ENCODE measurements at places on chromosomes 6 and 20.
A peak's percentile ranks its signal among the peaks of the same experiment; 100 is the strongest.

- peak; percentile 71 for DNase-seq
These were observed 109.1 kb downstream of the PRDM1 start for GRCh38 chr6:106194949-106195921.

DNA sequence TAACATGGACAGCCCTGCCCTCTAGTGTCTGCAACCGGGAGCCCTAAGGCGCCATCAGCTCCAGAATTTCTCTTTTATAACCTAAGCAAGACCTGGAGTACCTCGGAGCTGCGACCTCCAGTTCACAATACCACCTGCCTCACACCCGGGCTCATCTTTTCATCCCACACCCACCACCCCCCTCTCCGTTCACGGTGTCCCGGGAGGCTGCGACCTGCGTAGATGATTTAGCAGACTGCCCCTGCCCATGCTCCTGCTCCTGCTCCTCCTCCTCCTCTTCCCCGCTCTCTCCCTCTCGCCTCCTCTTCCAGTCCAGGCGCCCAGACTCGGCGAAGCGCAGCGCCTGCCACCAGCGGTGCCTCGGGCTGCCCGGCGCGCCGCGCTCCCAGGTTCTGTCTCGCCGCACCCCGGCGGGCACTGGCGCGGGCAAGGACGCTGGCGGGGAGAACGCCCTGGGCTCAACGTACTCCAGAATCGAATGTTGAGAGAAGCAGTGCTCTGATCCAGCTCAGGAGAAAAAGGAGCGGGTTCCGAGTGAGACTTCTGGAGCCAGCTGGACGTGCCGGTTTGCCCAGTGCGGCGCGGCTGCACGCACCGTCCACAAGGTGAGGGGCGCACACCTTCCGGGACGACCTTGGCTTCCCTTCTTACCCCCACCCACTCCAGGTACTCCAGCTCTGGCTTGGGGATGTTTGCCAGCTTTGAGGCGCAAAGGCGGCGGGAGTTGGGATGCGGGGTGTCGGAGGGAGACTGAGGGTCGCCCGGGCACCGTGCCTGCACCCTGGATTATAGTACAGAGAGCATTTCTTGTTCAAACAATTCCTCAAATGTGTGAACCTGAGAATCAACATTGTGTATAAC lies at the start of gene HTR1E:
TSS of gene HTR1E (plus strand) at position 310 of the 861 bp plus-strand sequence. CDS start 77,807 bp downstream, outside the sequence.
- DNase-seq = peak; percentile 48

GRCh38 chr6:37827603-37828265 lies 8.2 kb downstream of the ZFAND3 start:
- no peak for DNase-seq

GRCh38 chr6:128719786-128720185 lies 163.2 kb upstream of the LAMA2 start:
- DNase-seq = no peak

GRCh38 chr6:133837801-133838349 lies 51.0 kb upstream of the TCF21 start:
- peak; percentile 61 for DNase-seq

DNA sequence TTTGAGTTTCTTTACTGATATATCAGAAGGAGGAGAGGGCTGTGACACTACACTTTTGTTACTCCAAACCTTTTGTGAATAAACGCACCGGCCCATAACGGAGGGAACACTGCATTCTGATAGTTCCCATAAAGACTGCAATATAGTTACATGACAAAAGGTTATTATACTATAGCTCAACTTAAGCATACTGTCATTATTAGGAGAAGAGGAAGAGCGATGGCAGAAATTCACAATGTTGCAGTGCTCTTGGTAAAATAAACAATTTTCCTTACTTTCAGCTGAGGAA lies 2.3 kb upstream of the PDE10A start:
- no peak for DNase-seq

GRCh38 chr6:31401403-31401802 lies 2.0 kb upstream of the MICA start:
- DNase-seq = peak; percentile 82

DNA sequence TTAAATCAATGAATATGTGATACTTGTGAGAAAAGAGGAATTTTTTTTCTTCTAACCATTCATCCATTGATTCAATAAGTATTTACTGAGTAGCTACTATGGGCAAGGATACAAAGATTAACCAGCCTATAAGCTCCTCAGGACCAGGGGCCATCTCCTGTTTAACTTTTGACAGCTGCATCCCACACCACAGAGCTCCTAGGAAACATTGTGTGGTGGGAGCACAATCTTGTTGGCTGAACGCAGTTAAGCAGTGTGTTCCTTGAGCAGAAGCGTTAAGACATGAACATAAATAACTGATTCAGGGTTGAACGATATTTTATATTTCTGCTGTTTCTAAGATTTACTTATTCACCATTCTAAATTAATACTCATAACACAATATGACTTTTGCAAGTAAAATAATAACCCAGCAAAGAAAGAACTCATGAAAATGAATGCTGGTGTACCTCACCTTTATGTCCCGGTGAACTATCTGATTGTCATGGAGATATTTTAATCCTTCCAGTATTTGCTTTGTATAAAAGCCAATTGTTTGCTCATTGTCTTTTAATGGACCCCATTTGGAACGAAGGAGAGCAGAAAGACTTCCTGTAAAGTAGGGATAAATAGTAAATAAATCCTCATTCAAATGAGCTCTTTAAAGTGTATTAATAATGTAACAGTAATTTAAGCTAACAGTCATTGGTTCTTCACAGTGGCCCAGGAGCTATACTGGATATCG lies 62.6 kb upstream of the MAP7 start:
- DNase-seq = no peak

GRCh38 chr6:97437087-97437486 lies 154.1 kb upstream of the MMS22L start:
- DNase-seq = peak; percentile 62

DNA sequence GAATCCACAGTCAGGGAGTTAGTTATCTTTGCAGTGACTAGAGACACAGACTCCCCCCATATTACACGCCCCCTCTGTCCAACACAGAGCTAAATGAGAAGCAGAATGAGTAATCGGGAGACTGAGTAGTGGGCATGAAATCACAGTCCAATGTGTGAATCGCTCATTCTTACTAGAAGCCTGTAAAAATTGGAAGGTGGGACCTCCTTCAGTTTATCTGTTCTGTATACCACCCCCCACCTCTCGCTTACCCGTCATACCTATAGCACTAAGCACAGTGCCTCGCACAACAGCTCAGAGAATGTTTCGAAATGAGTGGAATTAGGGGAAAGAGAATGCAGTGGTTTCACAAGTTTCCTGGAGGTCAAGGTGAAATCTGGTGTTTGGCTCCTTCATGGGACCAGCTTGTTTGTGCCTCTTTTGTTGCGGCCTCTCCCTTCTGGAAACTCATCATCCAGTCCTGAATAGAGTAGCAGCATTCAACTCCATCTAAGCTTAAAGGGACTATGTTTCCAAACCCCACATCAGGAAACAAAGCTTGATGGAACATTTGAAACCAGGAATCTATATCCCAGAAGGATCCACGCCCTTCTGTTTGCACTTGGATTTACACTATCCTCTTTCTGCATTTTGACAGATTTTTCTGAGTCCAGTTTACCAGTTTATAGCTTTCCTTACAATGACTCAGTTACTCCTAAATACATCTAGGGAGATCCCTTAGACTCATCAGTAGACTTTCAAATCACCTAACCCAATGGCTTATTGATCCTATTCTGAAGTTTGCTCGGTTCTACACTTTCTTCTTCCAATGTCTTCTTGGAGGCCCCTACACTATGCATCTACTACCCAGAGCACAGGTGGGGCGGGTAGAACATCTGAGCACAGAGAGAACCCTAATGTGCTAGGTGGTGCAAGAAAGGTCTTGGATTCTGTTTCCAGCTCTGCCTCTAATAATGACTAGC lies 59.2 kb upstream of the PIM1 start:
- peak; percentile 23 for DNase-seq

DNA sequence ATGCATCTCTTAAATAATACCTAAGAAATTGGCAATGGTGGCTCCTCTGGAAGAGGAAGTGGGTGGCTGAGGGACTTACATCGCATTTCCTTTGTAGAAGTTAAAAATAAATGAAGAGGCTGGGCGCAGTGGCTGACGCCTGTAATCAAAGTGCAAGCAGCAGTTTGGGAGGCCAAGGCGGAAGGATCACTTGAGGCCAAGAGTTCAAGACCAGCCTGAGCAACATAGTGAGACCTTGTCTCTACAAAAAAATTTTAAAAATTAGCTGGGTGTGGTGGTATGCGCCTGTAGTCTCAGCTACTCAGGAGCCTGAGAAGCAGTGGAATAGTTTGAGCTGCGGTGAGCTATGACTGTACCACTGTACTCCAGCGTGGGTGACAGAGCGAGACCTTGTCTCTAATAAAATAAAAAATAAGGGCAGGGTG lies 12.2 kb upstream of the NCOA3 start:
- no peak for DNase-seq

Measured in GM23248 (cell line).